ENCODE measurements at places on chromosomes 4 and X. TPM values are rescaled to one million over a fixed set of nuclear protein-coding genes. Genes with fewer than 3 reads are reported as not detected.

SSX4 gene
- not detected for total RNA-seq

C1QTNF7 gene
- total RNA-seq, result 1.2 TPM

TMEM156 gene
- total RNA-seq, result 14.9 TPM

ASMTL gene
- 14.9 TPM for total RNA-seq

UGT2B10 gene
- total RNA-seq, result not detected

STOX2 gene
- 23.1 TPM for total RNA-seq

ETDC gene
- total RNA-seq, result not detected

DACH2 gene
- not detected for total RNA-seq

HHIP gene
- 37.1 TPM for total RNA-seq

ATP1B4 gene
- total RNA-seq, result not detected

MAGEB10 gene
- not detected for total RNA-seq

SPANXC gene
- not detected for total RNA-seq

HDX gene
- 3.3 TPM for total RNA-seq

WDR44 gene
- 35.5 TPM for total RNA-seq

TMSB15C gene
- 1.7 TPM for total RNA-seq

TMPRSS11A gene
- total RNA-seq, result not detected

TGIF2LX gene
- total RNA-seq, result not detected

Data from Peyer's patch (tissue), 4 donors.